ENCODE measurements at places on chromosomes 1 and 21. TPM values are rescaled to one million over a fixed set of nuclear protein-coding genes. Genes with fewer than 3 reads are reported as not detected.
A peak's percentile ranks its signal among the peaks of the same experiment; 100 is the strongest.

- no peak for DNase-seq
Measured at GRCh38 chr1:47557066-47557465, 119.2 kb downstream of the FOXD2 start.

DNA sequence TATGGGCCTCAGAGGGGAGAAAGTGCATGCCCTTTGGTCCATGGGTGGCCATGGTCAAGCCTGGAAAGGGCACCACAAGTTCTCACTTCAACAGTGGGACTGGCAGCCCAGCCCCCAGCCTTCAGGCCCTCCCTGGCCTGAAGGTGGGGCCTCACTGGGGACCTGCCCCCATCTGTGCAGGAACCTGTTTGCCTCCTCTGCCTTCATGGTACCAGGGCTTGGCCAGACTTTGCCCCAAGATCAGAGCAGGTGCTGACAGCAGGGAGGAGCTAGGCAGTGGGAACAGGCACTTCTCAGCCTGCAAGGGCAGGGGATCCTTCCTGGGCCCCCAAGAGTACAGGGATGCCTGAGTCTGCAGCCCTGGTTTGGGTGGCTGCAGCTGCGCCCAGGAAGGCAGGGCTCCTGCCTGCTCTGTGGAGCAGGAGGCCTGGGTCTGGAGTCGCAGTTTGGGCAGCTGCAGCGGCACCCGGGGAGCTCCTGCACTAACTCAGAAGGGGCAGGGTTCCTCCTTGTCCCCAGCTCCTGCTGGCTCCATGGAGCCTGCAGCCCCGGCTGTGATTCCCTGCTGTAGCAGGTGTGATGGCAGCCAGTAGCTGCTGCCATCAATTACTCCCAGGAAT is 460.1 kb upstream of the NCAM2 start:
- no peak for DNase-seq

DNA sequence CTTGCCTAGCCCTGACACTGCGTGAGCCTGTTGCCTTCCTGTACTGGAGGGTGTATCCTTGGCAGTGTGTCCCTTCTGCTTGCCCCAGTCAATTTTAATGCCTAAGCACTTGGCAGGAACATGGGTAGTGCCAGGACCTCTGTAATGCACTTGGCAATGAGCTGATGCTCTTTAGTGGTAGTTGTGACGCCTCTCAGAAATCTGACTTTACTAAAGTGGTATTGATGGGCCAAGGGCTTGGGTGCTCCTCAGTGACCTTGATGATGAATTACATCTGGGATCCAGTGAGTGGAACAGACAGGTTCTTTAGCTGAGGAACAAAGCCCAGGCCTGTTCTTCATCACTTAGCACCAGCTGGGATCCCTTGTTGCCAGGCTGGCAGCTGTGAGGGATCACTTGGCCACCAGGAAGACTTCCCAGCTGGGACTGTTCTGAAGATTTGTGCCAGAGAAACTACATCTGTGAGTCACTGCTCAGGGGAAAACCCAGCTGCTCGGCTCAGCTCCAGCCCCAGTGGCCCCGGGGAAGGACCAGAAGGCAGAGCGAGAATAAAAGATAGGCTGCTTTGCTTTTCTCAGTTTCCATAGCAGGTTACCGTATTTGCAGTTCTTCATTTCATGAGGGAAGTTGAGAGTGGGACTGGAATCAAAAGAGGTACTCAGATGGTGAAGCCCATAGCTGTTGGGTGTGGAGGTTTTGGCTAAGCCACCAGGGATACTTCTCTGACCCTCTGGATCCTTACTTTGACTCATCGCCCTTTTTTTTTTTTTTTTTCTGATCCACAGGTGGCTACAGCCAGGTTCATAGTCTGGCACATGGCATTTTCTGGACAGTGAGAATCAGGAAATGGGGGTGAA is 28.5 kb upstream of the KCNA2 start:
- no peak for DNase-seq

DNA sequence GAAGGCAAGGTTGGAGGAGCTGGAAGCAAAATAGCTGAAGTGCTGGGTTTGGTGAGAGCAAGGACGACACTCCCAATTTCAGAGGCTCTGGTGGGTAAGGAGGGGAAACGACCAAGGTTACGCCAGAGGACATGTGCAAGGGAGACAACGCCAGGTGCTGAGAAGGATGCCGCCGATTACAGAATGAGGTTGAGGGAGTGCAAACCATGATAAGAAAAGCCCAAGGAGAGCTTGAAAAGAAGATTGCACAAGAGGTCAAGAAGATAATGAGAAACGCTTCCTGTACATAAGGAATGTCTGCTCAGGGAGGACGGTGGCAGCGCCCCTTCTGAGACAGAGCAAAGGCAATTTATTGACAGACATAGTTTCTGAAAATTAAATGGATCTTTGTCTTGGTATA is 382.0 kb upstream of the PROX1 start:
- no peak for DNase-seq

DNA sequence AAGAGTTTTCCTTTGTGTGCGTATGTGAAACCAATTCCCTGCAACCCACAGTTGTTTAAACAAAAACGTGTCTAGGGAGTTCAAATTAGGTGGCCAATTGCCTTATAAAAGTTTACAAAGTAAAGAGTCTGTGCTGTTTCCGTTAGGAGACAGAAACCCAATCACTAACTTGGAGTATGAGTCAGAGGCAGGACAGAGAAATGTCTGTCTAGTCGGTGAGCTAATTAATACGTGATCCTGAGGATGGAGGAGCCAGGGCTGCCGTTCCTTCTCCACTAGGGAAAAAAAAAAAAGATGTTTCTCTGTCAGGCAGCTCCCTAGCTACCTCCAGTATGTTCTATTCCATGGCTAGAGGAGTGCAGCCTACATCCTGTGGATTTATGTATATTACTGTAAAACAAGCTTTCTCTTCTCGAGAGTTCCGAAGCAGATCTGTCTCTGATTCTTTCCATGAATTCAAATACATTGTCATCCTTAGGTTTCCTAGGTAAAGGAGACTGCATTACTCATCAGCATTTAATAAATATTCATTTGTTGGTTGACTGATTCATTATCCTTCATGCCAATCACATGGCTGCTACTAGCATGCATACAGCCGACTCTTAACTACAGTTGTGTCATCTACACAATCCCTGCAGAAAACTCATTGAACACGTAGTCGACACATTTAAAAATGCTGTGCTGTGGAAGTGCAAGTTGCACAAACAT is 430.6 kb downstream of the KIF26B start:
- DNase-seq = no peak

- no peak for DNase-seq
Measured at GRCh38 chr1:209086486-209087192, 496.9 kb upstream of the CAMK1G start.

The CAMK2N1 gene
- 0.82 TPM for total RNA-seq

GRCh38 chr1:7373876-7374562 is 397.1 kb upstream of the VAMP3 start:
- no peak for DNase-seq

- DNase-seq = no peak
Measured at GRCh38 chr1:93549131-93549530, 101.2 kb downstream of the FNBP1L start.

The AMIGO1 gene
- 3.8 TPM for total RNA-seq

GRCh38 chr1:111145542-111145941 is 5.5 kb downstream of the CEPT1 start:
- no peak for DNase-seq

DNA sequence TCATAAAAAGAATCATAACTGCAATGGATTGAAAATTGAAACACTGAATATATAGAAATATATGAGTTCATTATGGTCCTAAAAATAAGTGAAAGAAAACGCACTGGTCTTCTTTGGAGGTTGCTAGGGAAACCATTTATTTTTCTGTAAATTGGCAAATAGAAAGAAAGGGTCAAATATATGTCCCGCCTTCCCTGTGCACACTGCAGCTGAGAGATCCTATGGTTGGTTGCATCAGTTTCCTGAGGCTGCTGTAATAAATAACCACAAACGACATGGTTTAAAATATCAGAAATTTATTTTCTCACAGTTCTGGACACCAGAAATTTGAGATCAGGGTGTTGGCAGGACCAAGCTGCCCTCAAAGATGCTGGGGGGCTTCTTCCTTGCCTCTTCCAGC is 35.0 kb downstream of the CA6 start:
- DNase-seq = no peak

DNA sequence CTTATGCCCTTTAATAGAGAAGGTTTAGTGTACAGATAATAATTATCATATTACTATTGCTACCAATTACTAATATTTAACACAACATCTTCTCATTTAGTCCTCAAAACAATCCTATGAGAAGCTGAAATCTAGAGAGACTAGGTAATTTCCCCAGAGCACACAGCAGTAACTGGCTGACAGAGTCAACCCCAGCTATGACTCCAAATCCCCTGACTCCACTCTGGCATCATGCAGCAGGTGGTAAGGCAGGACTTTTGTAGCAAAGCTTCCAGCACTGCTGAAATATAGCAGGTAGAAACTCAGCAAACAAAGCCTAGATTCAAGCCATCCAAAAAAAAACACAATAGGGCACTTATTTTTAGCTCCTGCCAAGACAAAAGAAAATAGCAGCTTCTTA is 79.3 kb upstream of the RGS2 start:
- DNase-seq = no peak

GRCh38 chr1:89954401-89954800 is 40.5 kb upstream of the ZNF326 start:
- DNase-seq = no peak

The PADI4 gene
- 0.08 TPM for total RNA-seq

The KRTAP26-1 gene
- total RNA-seq = not detected

The EBNA1BP2 gene
- total RNA-seq = 130 TPM

The OR10K1 gene
- total RNA-seq = not detected

- no peak for DNase-seq
Measured at GRCh38 chr1:175630076-175630475, 113.3 kb downstream of the TNR start.

The KRTAP12-2 gene
- total RNA-seq = not detected

DNA sequence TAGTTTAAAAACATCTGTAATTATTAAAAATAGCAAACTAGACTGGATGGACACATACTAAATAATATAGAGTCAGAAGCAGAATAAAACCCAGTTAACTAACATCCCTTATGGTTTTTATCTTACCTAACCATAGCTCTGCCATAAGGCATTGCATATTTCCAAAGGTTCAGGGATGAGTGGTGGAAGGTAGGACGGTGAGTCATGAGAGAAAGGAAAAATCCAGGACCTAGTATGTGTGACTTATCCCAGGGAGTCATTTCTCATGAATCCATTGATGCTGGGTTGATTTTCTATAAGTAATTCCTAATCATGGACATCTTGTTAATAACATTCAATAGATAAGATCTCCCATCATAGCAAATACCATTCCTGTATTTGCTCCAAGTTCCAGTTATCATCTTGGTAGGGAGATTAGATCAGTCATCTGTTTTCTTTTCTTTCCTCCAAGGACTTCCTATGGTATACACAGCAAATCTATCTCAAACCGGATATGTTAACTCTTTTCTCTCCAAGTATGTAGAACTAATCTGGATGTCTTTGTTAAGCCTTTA is 490.7 kb upstream of the B3GALT2 start:
- no peak for DNase-seq

DNA sequence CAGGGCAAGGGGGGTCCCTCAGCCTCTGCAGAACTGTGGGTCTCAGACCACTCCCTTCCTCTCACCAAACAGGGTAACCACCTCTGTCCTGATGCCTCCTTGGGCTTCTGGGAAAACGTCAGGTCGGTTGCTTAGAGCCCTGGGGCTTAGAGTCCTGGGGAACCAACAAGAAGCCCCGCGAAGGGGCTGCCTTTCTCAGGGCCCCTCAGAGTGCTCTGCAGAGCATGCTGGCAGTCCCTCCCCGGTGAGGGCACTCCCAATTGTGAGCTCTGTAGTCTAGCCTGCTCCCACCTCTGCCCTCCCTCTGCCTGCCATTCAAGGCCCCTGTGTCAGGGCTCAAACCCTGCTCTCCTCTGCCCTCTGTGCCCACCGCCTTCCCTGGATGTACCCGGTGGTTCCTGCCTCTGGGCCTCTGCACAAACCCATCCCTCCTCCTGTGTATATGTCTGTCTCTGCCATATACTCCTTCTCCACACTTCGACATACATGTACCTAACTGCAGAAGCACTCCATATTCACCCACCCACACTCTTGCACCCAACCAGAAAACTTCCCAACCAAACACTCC is 92.3 kb downstream of the DMRTB1 start:
- no peak for DNase-seq

DNA sequence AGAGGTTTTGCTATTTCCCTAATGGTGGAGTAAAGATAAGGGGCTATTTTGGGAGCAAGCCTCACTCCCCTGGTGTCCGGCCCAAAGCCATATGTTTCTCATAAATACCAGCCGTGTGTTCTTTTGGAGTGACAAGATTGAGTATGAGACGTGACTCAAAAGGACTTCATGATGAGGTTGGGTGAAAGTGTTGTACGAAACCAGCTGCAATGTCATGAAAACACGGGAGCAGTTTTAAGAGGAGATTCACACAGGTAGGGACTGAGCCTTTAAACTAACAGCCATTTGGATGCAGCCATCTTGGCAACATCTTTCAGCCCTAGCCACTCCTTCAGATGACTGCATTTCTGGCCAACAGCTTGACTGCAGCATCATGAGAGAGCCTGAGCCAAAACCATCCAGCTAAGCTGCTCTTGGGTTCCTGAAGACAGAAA is 532.3 kb upstream of the USP24 start:
- DNase-seq = no peak

DNA sequence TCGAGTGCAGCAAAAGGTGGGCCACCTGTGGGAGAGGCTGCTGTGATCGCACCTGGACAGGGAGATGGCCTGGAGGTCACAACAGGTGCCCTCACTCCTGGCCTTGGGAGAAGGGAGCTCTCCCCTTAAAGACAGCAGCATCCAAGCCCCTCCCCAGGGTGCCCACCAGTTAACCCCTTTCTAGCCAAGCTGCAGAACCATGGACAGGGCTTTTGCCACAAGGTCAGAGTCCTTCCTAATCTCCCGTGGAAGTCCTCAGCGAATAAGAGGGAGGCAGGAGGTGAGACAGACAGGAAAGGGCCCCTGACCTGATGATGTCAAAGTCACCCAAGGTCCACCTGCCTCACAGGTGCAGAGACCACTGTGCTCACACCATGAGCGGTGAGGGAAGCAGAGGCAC is 1.7 kb downstream of the CNTN2 start:
- DNase-seq = peak; percentile 44

The PCBP3 gene
- 7.8 TPM for total RNA-seq

The PPM1J gene
- total RNA-seq = 22.4 TPM

- no peak for DNase-seq
Measured at GRCh38 chr1:188426561-188426960, 1597.8 kb downstream of the PLA2G4A start.

DNA sequence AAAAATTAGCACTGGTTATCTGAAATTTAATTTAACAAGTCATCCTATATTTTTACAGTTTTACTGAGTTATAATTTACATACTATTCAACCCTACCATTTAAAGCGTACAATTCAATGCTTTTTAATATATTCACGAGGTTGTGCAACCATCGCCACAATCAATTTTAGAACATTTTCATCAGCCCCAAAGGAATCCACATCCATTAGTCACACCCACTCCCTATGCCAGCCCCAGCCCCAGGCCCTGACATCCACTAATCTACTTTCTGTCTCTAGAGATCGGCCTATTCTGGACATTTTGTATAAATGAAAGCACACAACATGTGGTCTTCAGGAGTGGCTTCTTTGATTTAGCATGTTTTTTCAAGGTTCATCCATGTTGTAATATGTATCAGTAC is 134.7 kb downstream of the PSMG1 start:
- DNase-seq = no peak

Data from GM23338 (cell line).